ENCODE measurements at places on chromosomes 11 and 22.

GRCh38 chr11:1226226-1226985 is 3.5 kb downstream of the MUC5B start:
- no peak for DNase-seq

DNA sequence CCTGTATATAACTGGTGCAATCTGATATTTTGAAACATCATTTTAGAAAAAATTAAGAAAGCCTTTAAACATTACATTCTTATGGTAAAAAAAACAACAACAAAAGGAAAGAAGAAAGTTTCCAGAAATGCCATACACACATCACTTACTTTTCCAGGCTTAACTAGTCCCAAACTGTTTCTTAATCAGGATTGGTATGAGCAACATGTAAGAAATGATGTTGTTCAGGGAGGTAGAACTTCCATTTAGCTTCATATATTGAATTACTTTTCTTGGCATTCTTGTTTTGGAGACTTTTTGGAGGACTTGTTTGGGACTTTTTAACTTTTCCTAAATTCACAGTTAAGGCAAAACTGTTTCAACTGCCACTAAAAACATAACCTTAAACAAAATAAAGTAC is 791.5 kb downstream of the METTL15 start:
- no peak for DNase-seq

DNA sequence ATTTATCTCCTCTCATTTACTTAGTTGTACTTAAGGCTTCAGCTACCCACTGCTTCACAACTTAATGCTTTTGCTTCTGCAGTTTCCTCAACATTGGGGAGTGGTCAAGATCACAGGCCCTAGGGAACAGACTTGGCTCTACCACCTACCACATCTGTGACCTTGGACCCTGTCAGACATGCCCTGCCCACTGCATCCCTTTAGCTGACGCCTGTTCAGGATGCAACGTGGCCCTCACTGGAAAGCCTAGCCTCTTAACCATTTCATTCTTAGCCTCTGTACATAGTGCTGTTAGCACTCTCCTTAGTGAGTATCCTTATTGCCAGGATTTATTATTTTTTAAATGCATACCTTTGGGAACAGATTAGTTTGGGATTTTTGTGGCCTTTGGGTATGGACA is 34.4 kb downstream of the TNRC6B start:
- no peak for DNase-seq

DNA sequence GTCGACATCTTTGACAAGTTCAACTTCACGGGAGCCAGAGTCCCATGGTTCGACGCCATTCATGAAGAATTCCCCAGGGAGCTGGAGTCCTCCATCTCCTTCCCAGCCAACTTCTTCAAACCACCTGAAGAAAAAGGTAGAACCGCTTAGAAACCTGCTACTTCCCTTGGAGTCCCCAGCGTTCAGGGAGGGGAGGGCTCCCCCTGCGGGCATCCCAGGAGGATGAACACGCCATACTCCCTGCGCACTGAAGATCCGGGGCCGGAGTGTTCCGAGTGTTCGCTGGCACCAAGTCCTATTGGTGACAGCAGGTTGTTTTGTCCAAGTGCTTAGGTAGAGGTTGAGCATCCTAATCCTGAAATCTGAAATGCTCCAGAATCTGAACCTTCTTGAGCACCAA is 51.7 kb upstream of the PRODH start:
- peak; percentile 17 for DNase-seq

DNA sequence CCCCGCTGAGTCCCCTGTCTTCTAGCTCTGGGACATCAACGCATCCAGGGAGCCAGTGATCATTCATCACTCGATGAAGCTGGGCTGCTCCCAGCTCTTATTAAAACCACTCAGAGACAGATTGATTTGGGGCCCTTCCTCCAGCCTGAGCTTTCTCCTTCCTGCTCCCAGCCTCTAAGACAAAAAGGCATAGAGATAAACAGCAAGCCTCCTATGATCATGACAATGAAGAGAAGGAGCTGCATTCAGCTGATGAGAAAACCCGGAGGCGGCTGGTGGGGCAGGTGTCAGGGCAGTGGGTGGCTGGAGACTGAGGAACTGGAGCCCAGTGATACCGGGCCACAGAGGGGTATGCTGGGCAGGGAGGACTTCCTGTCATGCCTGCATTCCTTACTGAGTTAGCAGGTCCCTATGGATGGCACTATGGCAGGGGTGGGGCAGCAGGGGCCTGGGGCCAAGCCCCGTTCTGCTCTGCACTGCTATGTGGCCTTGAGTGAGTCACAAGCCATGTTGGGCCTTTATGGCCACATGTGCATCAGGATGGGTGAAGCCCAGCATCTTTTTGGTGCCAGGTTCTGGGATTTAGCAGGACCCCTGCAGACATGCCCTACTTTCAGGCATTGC is 20.2 kb downstream of the PVALB start:
- no peak for DNase-seq

DNA sequence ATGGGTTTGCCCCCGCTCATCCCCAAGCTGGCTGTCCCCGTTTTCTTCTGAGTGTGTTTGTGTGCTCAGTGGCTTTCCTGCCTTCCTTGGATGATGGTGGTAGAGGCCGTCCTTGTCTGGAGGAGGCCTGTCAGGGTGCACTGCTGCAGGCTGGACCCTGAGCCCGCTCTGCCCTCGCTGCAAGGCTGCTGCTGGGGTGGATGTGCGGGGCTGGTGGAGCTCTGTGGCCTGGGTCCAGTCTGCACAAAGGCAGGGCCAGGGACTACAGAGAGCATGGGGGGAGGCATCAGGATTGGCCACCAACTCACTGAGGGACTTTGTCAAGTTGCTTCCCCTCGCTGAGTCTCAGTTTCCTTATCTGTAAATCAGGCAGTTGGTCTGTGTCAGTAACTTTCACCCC is 275.0 kb downstream of the KIRREL3 start:
- no peak for DNase-seq

DNA sequence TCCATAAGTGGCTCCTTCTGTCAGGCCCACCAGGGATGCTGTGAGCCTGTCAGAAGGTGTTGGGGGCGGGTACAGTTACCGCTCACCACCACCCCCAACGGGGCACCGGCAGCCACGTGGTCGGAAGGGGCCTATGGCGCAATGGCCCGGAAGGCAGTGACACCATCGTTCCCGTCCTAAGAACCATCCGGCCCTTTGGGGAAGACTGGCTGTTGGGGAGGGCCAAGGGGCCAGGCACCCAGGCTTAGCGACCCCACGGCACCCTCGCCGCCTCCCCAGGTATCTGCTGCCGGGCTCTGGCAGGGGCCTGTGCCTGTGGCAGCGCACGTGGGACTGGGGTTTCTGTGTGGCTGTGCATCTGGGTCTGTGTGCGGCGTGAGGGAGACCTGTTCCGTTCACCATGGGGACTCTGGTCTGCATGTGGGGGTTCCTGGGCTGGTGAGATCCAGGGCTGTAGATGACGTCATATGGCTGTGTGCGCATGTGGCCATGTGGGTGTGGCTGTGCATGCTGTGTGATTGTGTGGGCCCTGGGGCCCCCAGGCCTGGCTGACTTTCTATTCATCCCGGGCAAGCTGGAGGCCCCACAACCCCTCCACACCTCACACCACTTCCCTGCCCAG is 717 bp downstream of the OSM start:
- DNase-seq = peak; percentile 94

DNA sequence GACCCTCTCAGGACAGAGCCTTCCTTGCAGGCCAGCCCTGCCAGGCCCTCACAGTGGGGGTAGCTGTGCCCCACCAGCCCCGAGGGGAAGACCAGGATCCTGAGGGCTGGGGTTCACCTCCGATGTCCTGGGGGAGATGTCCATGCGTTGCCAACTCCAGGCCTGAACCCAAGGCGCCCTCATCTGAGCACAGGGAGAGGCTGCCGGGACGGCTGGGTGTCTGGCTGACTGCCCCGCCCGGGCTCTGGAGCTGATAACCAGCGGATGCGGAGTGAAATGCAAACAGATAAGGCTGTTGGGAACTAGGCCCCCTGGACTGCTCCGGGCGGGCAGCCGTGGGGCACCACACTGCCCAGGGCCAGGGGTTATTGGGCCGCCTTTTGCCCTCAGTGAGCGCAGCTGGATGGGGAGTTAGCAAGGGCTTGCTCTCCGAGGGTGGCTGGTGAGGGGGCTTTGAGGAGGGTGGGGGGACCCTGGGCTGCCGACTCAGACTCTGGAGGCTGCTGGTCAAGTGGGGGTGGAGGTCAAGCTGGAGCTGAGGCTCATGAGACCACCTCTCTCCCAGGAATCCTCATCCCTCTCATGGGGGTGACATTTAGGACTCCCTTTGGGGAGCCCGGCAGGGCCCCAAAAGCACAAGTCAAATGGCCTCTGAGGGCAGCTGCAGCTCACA is 5.6 kb upstream of the MUC6 start:
- no peak for DNase-seq

DNA sequence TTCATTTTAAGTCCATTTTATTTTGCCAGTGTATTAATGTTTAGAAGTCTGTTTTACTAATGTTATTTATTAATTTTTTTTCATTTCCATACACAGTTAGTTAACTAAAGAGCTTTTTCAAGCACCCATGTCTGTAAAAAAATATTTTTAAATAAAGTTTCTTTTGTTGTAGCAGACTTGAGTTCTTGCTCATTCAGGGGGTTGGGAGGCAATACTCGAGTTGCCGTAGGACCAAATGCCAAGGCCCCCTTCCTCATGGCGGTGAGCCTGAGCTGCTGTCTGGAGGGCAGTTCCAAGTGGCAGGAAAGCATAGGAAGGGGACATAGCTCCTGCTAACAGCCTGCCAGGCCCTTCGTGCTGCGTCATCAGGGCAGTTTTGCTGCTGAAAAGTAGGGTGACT is 9.0 kb downstream of the MCAM start:
- DNase-seq = no peak

DNA sequence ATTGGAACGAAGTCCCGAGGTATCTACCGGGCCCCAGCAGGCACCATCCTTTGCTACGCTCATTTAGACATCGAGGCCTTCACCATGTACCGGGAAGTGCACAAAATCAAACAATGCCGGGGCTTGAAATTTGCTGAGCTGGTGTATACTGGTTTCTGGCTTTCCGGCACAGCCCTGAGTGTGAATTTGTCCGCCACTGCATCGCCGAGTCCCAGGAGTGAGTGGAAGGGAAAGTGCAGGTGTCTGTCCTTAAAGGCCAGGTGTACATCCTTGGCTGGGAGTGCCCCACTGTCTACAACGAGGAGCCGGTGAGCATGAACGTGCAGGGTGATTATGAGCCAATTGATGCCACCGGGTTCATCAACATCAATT is 158.8 kb upstream of the GUCY1A2 start:
- DNase-seq = no peak

- DNase-seq = no peak
These were observed 2.5 kb downstream of the KRTAP5-4 start for GRCh38 chr11:1619449-1619848.

GRCh38 chr11:88100151-88100550 is 75.1 kb downstream of the RAB38 start:
- no peak for DNase-seq

DNA sequence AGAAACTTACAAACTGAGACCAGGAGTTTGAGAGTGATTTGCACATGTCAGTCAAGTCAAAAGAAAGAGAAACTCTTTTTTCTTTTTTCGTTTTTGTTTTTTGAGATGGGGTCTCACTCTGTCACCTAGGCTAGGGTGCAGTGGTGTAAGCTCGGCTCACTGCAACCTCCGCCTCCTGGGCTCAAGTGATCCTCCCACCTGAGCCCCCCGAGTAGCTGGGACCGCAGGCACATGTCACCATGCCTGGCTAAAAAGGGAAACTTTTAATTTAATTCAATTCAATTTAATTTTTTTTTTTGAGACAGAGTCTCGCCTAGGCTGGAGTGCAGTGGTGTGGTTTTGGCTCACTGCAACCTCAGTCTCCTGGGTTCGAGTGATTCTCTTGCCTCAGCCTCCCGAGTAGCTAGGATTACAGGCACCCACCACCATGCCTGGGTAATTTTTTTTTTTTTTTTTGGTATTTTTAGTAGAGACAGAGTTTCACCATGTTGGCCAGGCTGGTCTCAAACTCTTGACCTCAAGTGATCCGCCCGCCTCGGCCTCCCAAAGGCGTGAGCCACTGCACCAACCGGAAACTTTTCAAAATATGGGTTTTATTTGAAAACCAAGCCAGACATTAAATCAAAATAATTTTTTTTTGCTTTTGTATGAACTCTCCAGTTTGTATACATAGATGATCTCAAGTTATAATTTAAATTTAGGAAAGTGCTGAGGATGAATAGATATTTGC is 9.9 kb downstream of the UCP3 start:
- DNase-seq = no peak

DNA sequence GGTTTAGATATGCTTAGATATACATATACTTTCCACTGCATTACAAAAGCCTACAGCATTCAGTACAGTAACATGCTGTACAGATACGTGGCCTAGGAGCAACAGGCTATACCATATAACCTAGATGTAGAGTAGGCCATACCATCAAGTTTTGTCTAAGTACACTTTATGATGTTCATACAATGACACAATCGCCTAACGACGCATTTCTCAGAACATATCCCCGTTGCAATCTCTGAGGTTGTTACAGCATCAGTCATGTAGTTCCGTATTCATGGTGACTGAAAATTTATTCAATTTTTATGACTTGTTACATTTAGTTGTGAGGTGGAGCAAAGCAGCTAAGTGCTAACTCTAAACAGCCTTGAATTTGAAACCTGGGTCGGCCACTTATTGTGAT is 6.7 kb downstream of the ZBTB44 start:
- DNase-seq = no peak

- DNase-seq = no peak
These were observed 607.4 kb downstream of the NTM start for GRCh38 chr11:131977854-131978253.

DNA sequence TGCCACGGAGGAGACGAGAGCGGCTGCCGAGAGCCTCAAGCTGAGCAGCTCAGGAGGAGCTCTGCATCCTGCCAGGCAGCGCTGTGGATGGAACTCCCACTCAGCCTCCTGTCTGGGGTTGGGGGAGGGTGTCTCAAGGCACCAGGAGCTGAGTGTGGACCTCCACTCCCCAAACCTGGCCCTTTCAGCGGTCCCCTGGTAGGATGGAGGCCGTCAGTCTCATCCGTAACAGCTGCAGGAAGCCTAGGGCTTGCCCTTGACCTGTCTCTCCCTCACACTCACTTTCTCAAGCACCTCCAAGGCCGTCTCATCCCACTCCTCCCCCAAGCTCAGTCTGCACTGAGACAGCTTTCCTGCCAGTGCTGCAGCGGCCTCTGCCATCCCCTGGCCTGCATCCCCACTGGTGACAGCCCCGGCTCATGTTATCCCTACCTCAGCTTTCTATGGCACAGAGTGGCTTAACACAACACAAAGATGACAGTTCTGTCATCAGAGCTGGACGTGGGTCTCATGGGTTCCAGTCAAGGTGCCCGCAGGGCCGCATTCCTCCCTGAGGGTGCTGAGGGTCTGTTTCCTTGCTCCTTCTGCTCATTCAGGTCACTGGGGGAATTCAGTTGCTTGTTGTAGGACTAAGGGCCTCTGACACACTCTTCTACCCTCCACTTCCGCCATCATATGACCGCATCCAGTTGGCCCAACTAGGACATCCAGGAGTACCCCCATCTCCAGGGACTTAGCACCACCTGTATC is 341.9 kb upstream of the B3GAT1 start:
- no peak for DNase-seq

GRCh38 chr22:49574881-49575702 is 252.6 kb downstream of the BRD1 start:
- DNase-seq = no peak

- no peak for DNase-seq
These were observed 1415.2 kb downstream of the TBC1D22A start for GRCh38 chr22:48177631-48178030.

GRCh38 chr11:31106326-31106725 is 263.2 kb downstream of the DCDC1 start:
- DNase-seq = no peak
